ENCODE measurements at places on chromosomes 7 and 10. TPM values are rescaled to one million over a fixed set of nuclear protein-coding genes. Genes with fewer than 3 reads are reported as not detected.

The GLI3 gene
- total RNA-seq = not detected

The KIAA1217 gene
- 2.0 TPM for total RNA-seq

The TDRD1 gene
- total RNA-seq = 0.16 TPM

The SPDYE16 gene
- not detected for total RNA-seq

The RHOBTB1 gene
- 0.69 TPM for total RNA-seq

The GTF2IRD1 gene
- 1.4 TPM for total RNA-seq

The RTKN2 gene
- total RNA-seq = 2.7 TPM

The INA gene
- total RNA-seq = 0.92 TPM

The SLC26A5 gene
- total RNA-seq = not detected

The SRGN gene
- 996 TPM for total RNA-seq

GRCh38 chr7:114007386-114007785 lies 88.6 kb upstream of the PPP1R3A start:
- H3K4me3 ChIP-seq = no peak overlapping the region
- no peaks in the 10 kb centered on the region for H3K4me1 ChIP-seq
- no peak overlapping the region for H3K27ac ChIP-seq
- no peak for DNase-seq
- H3K36me3 ChIP-seq = no peaks in the 10 kb centered on the region

GRCh38 chr10:76778914-76779795 lies 858.5 kb downstream of the KCNMA1 start:
- no peaks in the 10 kb centered on the region for H3K4me1 ChIP-seq
- no peak for DNase-seq
- H3K27me3 ChIP-seq = no peaks in the 10 kb centered on the region
- H3K4me3 ChIP-seq = no peak overlapping the region

DNA sequence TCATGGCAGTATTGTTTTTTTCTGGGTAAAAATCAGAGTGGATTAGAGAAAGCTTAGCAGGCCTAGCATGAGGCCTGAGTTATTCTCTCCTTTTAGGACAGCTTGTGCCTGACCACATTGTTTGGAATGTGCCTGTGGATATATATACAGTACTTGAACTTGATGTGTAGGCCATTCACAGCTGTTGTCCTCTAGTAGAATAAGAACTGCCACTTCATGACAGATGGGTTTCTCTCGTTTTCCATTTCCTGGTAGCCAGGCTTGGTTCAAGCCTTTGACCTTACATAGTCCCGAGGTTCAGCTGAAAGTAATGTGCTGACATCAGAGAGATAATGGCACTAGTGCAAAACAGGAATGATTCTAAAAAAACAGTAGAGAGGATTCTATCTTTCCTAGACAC lies 473.9 kb downstream of the AUTS2 start:
- H3K4me1 ChIP-seq = no peaks in the 10 kb centered on the region
- DNase-seq = no peak
- H3K27ac ChIP-seq = no peak overlapping the region
- no peaks in the 10 kb centered on the region for H3K36me3 ChIP-seq
- no peaks in the 10 kb centered on the region for H3K27me3 ChIP-seq

GRCh38 chr10:97570789-97571471 lies 1.6 kb upstream of the ANKRD2 start:
- no peak overlapping the region for H3K4me3 ChIP-seq
- H3K27me3 ChIP-seq = no peaks in the 10 kb centered on the region
- no peaks in the 10 kb centered on the region for H3K36me3 ChIP-seq
- no peak overlapping the region for H3K27ac ChIP-seq
- H3K4me1 ChIP-seq = no peaks in the 10 kb centered on the region
- no peak for DNase-seq

DNA sequence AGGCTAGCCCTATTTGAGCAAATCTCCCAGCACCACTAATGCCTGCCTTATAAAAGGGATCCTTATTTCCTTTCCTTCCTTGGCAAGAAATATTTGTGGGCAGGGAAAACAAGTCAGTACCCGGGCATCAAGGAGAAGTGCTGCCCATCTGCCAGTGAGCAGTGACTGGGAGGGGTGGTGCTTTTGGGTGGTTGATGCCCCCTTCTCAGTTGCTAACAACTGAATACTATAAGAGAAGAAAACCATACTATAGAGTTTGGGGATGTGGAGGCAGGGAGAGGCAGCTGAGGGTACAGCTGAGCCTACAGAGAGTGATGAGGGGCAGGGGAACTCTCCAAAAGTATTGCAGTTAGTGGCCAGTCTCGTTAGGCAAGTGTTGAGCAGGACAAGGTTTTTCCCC lies 39.3 kb downstream of the OGDH start:
- DNase-seq = no peak
- H3K4me3 ChIP-seq = no peak overlapping the region
- H3K27ac ChIP-seq = peak overlapping the region; percentile 41
- H3K4me1 ChIP-seq = peaks cover 14% of the 10 kb centered on the region
- no peaks in the 10 kb centered on the region for H3K27me3 ChIP-seq

DNA sequence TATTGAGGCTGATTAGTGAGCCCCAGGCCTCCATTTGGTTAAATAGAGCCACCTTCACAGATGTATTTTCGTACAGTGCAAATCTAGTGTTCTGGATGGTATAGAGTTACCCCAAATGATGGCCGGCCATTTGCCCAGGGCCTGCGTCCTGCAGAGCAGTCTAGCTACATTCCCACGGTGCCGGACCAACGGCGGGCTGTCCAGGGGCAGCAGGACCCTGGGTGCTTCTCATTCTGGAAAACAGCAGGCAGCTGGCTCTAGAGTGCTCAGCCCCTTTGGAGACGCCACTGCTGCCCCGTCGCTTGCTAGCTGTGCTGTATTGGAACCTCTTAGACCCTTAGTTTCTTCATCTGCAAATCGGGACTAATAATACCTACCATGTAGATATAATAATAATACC lies 149.1 kb downstream of the RGS10 start:
- peaks cover 21% of the 10 kb centered on the region for H3K4me1 ChIP-seq
- DNase-seq = no peak
- peaks cover 2% of the 10 kb centered on the region for H3K27me3 ChIP-seq

DNA sequence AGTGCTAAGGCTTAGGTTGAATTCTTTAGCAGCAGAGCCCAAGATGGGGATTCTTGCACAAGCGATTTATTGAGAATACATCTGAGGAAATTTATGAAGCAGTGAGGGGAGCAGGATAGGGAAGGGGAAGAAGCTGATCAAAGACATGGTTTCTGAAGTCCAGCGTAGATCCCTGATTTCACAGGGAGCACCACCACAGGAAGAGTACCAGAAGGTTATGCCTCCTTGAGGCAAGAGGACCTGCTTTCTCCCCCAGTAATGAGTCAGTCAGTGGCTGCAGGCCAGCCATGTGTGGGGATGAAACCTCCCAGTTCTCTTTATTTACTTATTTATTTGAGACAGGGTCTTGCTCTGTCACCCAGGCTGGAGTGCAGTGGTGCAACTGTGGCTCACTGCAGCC lies 35.0 kb upstream of the CBLL1 start:
- DNase-seq = no peak
- no peaks in the 10 kb centered on the region for H3K4me1 ChIP-seq
- H3K27ac ChIP-seq = peak overlapping the region; percentile 7
- H3K36me3 ChIP-seq = peaks cover 29% of the 10 kb centered on the region
- no peaks in the 10 kb centered on the region for H3K27me3 ChIP-seq

DNA sequence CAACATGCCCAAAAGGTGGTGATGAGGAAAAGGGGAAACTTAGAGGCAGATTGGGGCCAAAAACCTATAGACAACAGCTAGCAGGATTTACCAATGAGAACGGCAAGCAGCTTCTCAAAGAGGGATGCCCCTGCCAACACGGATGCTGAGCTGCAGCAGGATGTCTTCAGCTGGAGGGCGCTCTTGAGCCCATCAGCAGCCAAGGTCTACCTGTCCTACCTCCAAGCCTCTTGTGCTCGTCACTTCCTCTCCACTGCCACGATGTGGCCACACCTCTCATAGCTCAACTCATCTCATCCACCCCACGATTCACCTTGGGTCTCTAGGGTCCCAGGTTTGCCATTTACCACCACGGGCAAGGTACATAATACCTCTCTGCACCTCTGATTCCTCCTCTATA lies 36.5 kb downstream of the DLG5 start:
- peaks cover 8% of the 10 kb centered on the region for H3K4me1 ChIP-seq
- no peak overlapping the region for H3K4me3 ChIP-seq
- no peaks in the 10 kb centered on the region for H3K36me3 ChIP-seq
- no peaks in the 10 kb centered on the region for H3K27me3 ChIP-seq
- no peak for DNase-seq
